ENCODE measurements at places on chromosomes 7 and 10.

DNA sequence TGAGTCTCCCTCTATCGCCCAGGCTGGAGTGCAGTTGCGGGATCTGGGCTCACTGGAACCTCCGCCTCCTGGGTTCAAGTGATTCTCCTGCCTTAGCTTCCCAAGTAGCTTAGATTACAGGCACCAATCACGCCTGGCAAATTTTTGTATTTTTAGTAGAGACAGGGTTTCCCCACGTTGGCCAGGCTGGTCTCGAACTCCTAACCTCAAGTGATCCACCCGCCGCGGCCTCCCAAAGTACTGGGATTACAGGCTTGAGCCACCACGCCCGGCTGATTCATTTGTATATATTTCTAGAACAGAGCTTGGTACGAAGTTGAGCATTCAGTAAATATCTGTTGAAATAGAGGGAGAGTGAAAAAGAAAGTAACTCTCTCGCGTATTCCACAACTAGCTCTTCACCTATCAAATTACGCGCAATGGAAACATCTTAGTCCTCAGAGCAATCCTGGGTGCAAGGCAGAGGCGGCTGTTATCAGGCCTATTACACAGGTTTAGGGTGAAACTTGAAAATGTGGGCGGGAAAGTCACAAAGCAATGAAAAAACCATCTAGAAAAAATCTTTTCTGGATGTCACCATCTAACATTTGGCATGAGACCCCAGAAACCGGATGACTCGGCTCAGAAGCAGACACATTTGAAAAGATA, 707 bp upstream of the GHITM start:
- DNase-seq: no peak

DNA sequence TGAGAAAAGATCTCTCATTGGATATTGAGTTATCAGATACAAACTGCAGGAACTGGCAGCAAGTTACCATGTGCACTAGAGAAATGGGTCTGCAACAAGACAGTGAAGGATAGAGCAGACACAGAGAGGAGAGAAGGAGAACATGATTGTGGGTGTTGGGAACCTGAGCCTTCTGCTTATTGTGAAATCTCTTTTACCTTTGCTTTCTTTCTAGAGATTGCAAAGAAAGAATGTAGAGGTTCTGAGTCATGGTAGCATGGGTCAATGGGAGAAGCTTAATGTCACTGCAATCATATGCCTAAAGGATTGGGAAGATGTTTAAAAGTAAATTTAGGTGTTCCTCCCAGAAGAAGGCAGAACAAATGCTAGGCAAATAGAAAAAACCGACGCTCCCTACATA, 821.4 kb downstream of the CCSER2 start:
- no peak for DNase-seq

DNA sequence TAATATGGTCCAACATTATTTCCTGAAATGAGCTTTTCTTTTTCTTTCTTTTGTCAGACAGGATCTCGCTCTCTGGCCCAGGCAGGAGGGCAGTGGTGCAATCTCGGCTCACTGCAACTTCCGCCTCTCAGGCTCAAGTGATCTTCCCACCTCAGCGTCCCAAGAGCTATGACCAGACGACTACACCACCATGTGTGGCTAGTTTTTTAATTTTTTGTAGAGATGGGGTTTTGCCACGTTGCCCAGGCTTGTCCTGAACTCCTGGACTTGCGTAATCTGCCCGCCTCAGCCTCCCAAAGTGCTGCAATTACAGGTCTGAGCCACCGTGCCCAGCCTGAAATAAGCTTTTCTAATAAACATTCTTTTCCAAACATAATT, 48.6 kb downstream of the CUL2 start:
- peak; percentile 33 for DNase-seq

DNA sequence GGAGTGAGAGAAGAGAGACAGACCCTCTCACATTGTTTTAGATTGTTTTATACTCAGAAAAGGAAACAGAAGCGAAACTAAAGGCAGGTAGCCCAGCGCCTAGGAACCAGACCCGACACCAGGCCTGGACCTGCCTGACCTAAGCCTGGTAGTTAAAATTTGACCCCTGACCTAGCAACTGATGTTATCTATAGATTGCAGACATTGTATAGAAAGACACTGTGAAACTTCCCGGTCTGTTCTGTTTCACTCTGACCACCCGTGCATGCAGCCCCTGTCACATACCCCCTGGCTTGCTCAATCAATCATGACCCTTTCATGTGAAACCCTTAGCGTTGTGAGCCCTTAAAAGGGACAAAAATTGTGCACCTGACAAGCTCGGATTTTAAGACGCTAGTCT, 31.6 kb downstream of the VIPR2 start:
- DNase-seq: no peak
